Activated naive CD4-positive, alpha-beta T cell treated with anti-CD3 and anti-CD28 coated beads, Interleukin-2, amount 50 U/mL, for 16 hours (primary cell): ENCODE measurements at places on chromosomes 7 and 10.

DNA sequence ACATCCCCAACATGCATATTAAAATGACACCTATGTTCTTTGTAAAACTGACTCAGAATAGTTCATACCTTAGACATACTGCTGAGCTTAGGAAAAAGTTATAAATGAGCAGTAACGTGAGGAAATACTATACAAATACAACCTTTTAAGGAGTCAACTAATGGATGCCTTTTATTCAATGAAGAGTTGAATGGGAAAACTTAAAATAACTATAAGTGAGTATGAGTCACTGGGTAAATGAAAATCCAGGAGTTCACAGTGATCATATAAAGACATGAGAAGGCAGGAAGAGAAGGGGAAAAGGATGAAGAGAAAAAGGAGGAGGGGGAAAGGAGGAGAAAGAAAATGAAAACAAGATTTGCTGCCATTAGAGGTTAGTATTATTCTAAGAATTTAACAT, 157.8 kb upstream of the PCDH15 start:
- DNase-seq = no peak

GRCh38 chr7:17690030-17690429, 250.3 kb downstream of the SNX13 start:
- DNase-seq = no peak

GRCh38 chr10:119207713-119208552, 562 bp downstream of the GRK5 start:
- peak; percentile 40 for DNase-seq

- no peak for DNase-seq
Measured at GRCh38 chr10:17744341-17744861, 7.6 kb upstream of the TMEM236 start.

DNA sequence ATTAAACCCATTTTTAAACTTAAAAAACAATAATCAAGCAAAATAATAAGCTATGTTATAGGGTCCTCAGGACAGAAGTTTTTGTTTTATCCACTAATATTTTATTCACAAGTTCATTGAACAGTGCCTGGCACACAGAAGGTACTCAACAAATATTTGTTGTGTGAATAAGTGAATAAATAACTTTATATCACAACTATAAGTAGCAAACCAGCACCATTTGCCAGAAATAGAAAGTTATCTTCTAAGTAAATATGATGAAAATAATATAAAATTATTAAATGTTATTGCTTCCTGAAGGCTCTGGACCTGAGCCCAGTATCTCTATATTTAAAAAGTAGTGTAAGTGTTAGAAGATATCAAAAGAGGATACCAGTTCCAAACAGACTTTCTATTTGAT, 29.1 kb upstream of the SEPTIN7 start:
- no peak for DNase-seq

- no peak for DNase-seq
Measured at GRCh38 chr7:140605337-140605736, 35.3 kb downstream of the DENND2A start.

DNA sequence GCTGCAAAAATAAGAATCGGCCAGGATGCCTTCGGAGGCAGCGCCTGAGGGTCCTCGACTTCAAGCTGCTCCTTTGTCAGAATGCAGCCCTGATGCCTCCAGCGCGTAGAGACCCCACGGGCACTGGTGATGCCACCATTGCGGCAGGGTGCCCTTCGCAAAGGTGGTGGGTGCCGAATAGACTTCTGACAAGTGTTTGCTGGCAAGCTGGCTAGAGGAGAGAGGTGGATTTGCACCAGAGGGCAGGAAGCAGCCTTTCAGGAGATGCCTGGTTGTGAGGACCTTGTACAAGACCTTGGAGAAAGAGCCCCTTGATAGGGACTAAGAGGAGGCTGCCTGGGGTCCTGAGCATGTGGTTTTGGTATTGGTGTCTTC, 103.2 kb upstream of the PPIF start:
- DNase-seq = no peak

GRCh38 chr7:99374111-99375064, at the start of gene ARPC1B:
Gene ARPC1B, plus strand, starts transcription at chr7:99374730. Its CDS starts 10,985 bp downstream, at chr7:99385715.
- peak; percentile 88 for DNase-seq

DNA sequence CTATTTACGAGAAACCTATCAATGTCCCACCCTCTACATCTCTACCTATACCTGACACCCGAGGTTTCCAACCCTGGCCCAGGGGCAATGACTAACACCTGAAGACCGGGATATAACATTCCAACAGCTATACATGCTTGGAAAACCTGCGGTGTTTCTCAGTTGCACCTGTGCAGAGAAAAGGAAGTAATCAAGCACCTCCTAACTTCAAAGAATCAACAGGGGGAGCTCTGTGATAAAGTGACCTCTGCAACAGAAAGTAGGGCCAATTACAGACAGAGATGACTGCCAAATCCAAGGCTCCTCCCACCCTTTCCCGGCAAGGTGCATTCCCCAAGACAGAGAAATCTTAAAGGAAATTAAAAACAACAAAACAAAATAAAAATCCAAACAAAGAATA, 41.3 kb downstream of the CCDC6 start:
- no peak for DNase-seq

DNA sequence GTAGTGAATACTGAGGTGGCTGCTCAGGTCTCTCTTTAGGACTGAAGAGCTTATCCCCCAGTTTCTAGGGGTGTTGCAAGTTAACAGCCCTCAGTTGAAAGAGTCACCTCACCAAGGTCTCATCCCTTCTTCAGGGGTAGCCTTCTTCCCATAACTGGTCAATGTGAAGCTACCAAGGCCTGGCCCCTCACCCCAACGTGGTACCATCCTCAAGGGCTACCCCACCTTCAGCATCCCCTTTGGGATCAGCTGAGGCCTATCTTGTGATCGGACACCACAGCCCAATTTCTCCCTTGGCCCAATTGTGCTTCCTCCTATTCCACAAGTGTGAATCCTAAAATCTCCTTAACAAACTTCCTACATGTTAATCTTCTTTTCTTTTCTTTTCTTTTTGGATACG, 289.5 kb upstream of the MKLN1 start:
- no peak for DNase-seq

- DNase-seq = no peak
Measured at GRCh38 chr10:25263931-25264330, 89.1 kb downstream of the GPR158 start.

DNA sequence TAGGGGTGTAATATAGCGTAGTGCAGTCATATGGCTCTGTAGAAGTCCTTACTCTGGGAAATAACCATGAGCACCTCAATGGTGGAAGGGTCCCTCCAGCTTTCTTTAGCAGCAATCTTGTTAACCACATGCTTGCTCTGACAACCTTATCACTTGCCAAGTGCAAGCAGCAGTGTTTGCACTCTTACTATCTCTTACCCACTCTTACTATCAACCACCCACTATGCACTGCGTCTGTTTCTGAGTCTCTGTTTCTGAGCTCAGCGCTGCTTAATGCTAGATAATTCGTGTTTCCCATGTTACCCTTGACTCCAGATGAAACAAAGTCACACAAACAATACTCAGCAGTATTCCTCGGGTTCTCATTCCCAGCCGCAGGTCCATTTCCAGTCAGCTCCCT, 433.7 kb upstream of the PFKP start:
- no peak for DNase-seq

DNA sequence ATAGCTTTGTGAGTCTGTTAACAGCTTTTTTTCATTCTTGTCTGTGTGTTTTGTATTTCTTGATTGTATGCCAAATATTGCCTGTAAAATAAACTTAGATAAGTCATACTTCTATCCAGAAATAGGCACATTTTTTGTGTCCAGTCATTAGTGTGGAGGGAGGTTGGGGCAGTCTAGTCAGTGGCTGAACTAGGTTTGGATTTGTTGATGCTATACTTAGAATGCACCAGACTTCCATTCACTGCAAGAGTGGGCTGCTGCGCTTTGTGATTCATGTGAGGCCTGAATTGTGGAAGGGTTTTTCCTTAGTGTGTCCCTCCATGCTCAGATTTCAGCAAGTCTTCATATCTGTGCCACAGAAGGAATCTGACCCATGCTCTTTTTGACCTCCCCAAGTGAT, 50.0 kb downstream of the TRUB1 start:
- DNase-seq = no peak

- DNase-seq = no peak
Measured at GRCh38 chr10:89644691-89644966, 413 bp downstream of the PANK1 start.

DNA sequence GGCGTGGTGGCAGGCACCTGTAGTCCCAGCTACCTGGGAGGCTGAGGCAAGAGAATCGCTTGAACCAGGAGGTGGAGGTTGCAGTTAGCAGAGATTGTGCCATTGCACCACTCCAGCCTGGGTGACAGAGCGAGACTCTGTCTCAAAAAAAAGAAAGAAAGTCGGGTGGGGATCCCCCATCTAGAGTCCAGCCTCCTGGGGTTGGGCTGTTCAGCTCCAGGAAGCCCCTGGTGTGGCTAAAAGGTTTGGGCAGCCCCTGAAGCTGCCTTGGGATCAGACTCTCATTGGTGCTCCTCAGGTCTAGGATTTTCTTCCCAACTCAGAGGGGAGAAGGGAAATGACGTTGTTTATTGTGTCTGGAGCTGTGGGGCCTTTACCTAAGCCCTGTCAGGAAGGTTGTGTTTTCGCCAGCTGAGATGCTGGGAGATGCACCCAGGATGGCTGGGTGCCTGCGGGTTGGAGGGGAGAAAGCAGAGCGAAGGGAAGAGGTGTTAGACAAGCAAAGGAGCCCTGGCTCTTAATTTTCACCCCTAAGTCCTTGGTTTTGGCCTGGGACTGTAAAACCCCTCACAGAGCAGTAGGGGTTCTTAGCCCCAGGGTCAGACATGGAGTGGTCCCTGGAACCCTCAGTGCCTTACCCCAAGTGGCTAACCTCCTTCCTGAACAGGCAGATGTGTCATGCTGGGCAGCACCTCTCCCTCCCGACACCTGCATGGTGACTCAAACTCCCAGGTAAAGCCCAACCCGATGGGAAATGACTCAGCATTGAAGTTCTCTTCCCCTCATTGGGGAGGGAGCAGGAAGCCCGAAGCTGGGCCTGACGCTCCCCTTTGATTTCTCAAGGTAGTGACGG, 21.1 kb downstream of the PLAU start:
- DNase-seq = peak; percentile 62

GRCh38 chr7:2566348-2566889, 7.6 kb downstream of the IQCE start:
- no peak for DNase-seq

GRCh38 chr10:44258019-44258418, 126.9 kb downstream of the CXCL12 start:
- DNase-seq = no peak

DNA sequence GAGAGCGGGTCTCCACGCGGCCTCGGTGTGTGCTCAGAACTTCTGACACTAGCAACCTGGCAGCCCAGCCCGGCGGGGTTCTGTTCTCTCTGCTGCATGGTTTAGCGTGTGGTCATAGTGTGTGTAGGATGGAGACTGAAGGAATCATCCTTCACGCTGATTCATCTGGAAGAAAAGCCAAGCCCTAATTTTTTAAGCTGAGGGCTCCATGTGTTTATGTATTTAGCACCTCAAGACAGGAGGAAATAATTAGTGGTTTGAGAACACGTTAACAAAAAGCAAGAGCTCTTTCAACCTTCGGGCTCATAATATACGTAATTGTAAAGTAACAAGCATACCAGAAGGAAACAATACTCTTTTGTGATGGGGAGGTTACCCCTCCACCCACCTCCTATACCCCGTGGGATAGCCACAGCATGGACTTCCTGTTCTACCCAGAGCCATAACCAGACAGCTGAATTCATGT, 504.6 kb upstream of the MKI67 start:
- DNase-seq = no peak

GRCh38 chr10:123200531-123200930, 46.3 kb downstream of the BUB3 start:
- DNase-seq = no peak

- DNase-seq = no peak
Measured at GRCh38 chr10:119818889-119819270, 53.8 kb downstream of the MCMBP start.

GRCh38 chr7:2484868-2485267, 8.7 kb upstream of the GRIFIN start:
- DNase-seq = no peak

- DNase-seq = no peak
Measured at GRCh38 chr7:6320791-6321190, 48.4 kb upstream of the CYTH3 start.

DNA sequence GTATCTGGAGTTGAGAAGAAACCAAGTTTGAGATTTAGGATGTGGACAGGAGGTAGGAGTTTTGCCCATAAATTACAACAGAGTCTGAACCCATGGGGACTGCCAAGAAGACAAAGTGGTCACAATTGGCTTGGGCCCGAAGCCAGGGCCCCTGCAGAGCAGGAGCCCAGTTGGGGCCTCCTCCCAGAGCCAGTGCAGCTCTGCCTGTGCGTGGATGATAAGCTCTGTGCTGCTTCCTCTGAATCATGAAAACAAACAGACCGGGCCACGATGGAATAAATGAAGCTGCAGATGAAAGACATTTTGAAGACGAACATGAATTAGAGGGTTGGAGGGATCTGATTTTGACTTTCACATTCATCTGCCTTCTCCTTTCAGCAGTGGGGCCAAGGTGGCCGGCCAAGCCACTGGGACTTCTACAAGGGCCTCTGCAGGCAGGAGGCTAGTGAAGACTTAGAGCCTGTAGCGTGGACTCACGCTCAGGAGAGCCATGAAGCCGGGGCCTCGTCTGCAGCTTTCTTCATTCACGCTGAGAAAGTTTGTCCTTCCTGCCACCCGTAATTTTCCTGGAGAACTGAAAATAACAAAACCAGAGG, 156.8 kb upstream of the LYZL1 start:
- no peak for DNase-seq

DNA sequence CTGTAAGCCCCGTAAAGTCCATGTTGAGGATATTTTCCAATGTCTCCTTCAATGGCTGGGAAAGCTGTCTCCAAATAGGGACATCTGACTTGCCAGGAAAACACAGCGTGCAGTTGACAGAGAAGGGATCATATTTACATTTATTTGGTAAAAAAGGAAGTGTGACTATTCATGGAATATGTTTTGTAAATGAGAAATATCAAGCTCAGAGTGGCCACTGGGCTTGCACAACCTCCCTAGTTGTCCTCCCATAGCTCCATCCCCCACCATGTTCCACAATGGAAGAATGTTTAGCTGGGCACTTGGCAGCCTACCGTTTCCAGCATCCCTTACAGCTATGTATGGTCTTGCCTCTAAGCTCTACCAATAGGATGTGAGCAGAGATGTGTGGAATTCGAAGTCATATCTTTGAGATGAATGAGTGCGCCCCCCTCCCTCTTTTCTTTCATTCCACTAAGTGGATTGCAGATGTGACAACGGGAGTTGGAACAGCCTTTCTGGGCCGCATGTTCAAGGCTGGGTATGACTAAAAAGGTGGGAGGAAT, 306.6 kb upstream of the ZMIZ1 start:
- DNase-seq = no peak

DNA sequence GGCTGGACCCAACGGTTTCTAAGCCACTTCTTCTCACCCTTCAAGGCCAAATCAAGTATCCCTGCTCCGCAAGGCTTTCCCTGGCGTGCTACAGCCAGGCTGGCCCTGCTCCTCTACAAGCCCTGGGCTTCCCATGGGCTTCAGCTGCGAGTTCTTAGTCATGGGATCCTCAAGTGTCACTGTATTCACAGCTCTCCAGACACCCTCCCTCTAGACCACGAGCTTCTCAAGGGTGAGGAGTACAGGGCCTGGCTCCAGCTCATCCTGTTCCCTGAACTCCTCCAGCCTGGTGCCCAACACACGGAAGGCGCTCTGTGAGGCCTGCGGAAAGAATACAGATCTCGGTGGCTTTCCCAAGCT, 38.8 kb downstream of the FAM53B start:
- no peak for DNase-seq
